ENCODE measurements at places on chromosomes 7 and 10.

DNA sequence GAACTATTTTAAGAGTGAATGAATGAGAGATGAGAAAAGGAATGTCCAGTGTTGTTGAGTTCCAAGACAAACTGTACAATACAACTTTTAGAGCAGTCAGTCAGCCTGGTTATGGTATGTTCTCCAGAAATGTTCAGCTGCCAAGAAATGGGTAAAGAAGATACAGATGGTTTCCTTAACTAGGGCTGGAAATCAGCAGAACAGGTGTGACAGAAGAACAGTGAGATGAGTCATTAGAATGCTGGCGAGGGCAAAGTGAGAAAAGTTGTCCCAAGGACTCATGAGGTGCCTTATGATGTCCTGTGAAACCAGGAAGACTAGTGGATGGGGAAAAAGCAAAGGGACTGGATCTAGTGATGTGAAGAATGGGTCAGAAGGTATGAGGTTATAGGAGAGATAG, 20.8 kb upstream of the SEPTIN7 start:
- DNase-seq, result no peak

- DNase-seq, result no peak
Measured at GRCh38 chr7:157297185-157297584, 39.6 kb upstream of the DNAJB6 start.

DNA sequence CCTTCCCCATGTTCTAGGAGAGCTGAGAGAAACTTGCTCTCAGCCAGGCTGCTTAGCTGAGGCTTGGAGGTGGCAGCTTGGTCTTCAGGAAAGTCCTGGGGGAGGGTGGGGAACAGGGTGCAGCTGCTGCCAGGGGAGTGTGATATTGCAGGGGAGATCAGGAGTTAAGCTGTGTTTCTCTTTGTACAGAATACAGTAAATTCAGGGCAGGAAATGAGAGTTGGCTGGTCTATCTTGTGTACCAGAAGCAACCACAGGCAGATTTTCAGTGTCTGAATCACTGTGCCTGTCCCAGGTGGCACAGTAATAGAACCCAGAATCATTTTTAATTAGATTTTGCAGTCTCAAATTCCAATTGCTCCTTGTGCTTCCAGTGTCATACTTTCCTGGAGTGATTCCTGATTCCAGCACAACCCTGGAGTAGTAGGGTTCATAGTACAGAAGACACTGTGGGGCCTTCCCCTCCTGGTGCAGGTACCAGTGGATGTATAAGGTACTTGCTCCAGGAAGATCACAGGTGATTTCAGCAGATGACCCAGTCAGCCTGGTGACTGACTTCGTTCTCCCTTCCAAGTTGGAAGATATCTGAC, 94.0 kb upstream of the TARP start:
- DNase-seq, result no peak

DNA sequence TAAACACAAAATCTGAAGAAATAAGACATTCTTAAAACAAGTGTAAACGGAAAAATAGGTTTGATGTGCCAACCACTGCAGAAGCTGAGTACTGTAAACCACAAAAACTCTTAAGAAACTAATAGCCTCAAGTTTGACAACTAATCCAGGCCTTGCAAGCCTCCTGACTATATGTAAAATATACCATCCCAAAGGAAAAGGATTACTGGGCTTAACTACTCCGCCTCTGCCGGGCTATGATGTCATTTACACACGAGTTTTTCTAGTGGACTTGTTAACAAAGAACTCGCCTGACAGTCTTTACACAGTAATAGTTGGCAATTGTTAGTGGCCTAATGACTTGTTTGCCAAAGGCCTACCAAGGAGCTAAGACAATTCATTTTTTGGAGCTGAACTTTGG, 2.1 kb downstream of the KIF5B start:
- no peak for DNase-seq

DNA sequence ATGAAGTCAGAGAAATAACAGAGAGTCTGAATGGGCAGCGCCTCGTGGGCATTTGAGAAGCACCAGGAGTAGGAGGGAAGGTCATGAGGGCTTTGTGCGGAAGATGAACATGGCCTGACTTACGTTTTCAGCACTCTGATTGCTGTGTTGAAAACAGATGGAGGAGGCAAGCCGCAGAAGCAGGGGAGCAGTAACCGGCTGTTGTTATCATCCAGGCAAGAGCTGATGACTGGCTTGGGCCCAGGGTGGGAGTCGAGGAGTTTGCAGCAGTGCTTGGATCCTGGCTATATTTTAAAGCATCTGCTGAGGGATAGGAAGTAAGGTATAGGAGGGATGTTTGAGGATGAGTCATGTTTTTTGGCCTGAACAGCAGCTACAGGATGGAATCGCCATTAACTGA, 12.7 kb upstream of the PDLIM1 start:
- DNase-seq, result no peak

GRCh38 chr7:87342231-87342630, 3.2 kb upstream of the CROT start:
- no peak for DNase-seq

GRCh38 chr10:11083051-11083450, 65.4 kb downstream of the CELF2 start:
- no peak for DNase-seq

- no peak for DNase-seq
Measured at GRCh38 chr10:105540381-105540780, 899.3 kb downstream of the SORCS3 start.

DNA sequence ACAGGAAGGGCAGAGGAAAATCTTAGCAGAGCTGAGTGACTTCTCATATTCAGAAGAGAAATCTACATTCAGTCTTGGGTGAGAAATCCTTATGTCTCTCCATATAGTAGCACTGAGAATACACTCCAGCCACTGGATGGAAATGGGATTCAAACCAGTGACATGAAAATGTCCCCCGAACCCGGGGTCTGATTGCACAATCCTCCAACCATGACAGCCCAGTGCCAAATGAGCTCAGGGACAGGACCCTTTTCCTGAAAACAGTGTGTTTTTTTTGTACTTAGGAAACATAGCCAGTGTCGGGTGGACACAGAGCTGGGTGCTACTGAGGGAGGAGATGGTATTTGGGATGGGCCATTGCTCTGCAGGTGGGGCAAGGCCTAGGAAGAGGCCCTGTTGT, 185.6 kb downstream of the CXCL12 start:
- DNase-seq, result no peak

DNA sequence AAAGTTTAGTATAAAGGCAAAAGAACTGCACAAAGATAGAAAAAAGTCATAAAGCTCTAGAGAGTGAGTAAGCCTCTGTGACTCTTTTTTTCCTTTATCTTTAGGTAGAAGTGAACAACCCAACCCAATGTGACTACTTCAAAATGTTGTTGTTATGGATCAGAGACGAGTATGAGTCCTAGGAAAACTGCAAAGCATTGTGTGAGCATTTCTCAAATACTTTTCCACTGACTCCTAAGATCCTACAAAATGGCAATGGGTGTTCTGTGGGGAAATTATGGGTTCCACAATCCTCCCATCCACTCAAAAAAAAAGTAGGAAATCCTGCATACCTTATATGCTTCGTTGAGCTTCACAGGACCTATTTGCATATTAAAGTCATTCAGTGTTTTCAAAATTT, 177.1 kb downstream of the DGKI start:
- DNase-seq, result no peak

DNA sequence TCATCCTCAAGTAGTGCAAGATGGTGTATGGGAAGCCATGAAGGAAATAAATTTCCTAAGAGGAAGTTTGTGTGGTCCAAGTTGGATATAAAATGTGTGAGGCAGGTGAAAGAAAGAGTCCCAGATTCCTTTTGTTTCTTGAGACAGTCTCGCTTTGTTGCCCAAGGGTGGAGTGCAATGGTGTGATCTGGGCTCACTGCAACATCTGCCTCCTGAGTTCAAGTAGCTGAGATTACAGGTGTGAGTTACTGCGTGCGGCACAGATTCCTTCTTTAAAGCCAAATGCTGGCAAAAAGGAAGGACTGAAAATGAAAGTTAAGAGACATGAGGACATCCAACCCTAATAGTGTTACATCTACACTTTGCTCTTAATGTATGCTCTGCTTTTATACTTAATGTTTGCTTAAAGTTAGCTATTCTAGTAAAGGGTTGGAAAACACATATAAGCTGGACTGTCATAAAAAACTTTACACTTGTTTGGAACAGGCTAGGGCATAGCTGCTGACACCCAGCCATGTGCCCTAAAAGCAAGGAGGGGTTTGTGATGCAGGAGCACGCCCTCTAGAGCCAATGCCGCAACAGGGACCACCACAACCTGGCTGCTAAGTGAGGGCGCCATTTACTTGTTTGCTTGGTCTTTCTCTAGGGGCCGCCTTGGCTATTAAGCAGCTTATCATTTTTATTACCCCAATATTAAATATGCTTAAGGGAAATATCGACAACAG, 34.5 kb downstream of the CLEC2L start:
- DNase-seq, result no peak

GRCh38 chr10:113452146-113452845, 100.6 kb upstream of the HABP2 start:
- DNase-seq, result no peak

DNA sequence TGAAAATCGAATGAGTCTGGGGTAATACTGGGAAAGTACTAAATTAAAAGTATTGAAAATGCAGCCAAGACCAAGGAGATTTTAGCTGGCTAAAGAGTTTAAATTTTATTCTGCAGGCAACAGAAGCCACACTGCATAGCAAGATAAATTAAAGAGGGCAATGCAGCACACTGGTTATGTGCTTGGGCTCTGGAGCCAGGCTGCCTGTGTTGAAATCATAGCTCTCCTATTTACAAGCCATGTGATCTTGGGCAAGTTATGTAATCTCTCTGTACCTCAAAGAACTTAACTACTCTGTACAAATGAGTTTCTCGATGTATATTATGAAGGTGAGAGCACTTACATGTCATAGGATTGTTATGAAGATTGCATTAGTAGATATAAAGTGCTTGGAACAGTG, 9.9 kb downstream of the SLC25A13 start:
- DNase-seq, result no peak
